ENCODE measurements at places on chromosomes 5 and 9.

- no peak for DNase-seq
These were observed 30.9 kb downstream of the YIPF5 start for GRCh38 chr5:144139586-144139985.

DNA sequence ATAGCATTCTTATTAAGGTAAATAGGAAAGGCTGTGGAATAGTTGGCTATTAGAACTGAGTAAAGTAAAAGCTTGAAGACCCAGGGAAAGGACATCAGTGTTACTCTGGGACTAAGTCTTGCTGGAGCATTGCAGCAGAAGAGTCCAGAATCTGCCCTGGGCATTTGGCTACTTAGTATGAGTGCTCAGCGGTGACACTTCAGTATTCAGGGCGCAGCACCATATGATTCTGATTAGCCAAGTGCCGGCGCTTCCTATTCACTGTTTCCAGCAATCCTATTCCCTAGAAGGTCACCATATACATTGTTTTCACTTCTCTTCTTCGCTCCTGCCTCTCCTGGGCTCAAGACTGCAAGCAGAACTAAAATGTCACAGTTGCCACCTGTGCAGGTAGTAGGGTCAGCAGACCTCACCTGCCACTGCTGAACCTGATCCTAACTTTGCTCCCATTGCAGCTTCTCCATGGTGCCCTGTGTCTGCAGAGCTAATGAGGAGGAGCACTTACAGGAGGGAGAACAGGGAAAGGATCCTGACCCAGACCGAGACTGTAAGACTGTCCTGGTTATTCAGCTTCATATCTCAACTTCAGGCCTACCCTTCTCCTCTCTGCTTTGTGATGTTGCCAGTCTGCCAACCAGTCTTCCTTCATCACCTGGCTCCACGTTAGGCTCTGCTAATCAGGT lies 313.6 kb upstream of the PIK3R1 start:
- no peak for DNase-seq

DNA sequence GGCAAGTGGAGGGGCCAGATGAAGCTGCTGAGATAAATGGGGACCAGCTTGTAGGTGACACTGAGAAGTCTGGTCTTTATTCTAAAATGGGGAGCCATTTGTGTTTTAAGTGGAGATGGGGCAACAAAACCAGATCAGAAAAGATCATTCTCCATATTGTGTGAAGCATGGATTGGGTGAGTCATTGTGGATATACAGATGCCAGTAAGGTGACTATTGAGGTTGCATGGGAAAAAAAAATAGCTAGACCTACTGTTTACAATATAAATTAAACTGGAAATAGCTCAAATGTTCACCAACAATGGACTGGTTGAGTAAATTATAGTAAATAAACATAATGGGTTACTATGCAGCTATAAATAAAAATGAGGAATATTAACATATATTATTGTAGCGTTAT lies 5.4 kb upstream of the MAP1B start:
- DNase-seq = no peak

DNA sequence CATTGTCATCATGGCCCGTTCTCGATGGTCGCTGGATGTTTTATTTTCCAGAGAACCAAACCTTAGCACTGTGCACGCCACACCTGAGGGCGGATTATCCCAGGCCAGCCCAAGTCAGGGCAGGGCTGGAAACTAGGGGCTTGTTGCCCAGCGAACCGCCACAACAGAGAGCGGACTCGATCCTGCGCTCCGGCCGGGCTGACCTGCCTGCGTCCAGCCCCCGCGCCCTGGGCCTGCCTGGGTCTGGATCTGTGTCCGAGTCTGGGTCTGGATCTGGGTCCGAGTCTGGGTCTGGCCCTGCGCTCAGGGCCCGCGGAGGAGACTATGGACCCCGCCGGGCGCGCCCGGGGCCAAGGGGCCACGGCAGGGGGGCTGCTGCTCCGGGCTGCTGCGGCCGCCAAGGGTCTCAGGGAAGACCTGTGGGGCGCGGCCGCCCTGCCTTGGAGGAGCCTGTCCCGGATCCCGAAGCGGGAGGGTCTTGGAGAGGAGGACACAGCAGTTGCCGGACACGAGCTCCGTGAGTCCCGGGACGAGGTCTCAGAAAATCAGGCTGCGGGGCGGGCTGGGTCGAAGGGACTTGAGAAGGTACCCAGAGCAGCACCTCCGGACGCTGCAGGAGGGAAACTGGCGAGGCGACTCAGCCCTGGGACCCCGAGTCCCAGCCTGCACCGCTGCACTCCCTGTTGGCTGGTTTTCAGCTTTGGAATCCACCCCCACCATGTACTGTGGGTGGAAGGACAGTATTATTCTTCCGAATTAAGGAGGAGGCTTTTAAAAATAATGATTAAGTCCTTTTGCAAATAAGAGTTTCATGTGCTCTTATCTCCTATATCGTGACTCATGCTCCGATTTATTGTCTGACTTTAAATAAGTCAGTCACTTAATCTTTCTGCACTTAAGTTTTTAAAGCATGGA lies at the start of gene ANKDD1B:
Gene ANKDD1B (plus strand): TSS at position 143 of the 915 bp plus-strand sequence. CDS start 182 bp downstream, at position 325.
- no peak for DNase-seq

- no peak for DNase-seq
These were observed 255.8 kb downstream of the PRDM9 start for GRCh38 chr5:23763170-23763569.

DNA sequence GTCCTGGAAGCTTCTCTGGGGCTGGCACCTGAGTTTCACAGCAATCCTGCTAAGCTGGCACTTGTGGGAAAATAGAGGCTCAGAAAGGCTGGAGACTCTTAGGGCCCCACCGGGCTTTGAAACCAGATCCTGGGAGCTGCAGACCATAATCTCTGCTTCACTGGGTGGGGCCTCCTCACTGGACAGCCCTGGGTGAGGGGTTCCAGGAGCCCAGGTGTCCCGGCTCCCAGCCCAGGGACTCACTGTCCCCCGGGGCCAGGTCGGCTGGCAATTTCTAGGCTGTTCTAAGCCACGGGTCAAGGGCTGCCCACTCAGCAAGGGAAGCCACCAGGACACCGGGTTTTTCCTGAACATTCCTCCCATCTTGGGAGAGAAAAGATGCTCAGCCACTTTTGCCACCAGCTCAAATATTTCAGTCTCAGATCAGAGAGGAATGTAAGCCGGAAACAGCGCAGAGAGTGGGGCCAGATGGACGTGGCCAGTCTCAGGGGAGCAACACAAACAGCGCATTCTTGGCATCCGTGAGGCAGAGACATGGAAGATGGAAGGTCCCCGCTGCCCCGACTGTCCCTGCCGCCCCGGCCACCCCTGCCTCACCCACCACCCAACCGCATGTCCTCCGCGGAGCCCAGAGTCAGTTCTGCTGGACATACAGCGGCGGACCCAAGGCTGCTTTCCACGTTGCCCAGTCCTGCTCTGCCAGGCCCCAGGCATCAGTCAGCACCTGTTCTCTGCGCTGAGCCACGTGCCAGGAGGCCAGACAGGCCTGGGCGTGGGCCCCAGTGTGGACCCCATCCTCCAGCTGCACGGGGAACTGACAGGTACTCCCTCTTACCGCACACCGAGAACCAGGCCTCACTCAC lies 72.6 kb downstream of the VAV2 start:
- DNase-seq = no peak

DNA sequence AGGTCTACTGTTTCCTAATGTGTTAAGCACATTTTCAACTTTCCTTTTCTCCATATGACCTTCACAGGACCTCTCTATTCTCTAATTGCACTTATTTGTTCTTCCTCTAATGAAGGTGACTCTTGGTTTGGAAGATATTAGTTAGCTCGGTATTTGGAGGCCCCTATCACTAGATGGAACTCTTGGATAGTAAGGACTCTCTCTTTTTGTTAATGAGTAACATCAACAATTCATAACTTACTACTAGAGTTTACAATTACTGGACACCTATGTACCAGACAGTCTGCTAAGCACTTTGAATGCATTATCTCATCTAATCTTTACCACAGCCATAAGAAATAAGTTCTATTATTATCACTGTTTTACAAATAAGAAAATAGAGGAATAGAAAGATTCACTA lies 23.4 kb upstream of the PAM start:
- no peak for DNase-seq

DNA sequence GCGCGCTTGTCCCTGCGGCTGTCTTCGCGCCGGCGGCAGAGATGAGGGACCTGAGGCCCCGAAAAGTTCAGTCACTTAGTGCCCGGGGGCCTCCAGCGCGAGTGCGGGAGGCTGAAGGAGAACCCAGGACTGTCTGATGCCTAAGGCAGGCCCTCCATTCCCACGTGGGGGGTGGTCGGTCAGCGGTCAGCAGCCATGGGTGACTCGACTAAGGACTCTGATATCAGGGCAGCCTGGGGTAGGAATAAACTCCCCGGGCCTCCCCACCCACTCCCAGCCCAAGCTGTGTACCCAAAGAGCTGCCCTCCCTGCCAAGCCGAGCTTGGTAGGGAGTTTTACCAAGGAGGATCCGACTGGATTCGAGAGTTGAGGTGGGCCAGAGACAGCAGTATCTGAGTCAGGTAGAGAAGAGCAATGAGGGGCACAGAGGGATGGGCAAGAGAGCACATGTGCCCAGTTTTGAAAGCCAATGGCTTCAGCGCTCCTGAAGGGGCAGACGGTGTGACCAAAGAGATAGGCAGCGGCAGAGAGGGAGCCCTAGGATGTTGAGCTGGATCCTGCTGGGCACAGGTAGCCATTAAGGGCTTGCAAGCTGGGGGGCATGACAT lies 787 bp downstream of the FGFR4 start:
- DNase-seq = no peak

DNA sequence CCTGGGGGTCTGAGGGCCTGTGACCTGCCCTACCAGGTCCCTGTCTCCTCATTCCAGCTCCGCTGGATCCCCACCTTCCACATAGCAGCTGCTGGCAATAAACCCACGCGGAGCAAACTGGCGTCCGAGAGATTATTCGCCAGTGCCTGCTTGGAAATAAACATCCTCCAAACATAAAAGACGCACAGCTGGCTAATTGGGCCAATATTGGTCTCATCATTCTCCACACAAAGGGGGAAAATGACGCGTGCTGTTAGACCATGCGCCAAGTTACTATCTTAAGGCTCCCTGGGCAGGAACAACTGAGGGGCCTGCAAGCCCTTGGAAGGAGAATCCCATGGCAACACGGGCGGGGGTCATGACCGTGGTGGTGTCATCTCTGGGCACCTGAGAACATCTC lies 73.3 kb upstream of the SARDH start:
- DNase-seq = no peak

DNA sequence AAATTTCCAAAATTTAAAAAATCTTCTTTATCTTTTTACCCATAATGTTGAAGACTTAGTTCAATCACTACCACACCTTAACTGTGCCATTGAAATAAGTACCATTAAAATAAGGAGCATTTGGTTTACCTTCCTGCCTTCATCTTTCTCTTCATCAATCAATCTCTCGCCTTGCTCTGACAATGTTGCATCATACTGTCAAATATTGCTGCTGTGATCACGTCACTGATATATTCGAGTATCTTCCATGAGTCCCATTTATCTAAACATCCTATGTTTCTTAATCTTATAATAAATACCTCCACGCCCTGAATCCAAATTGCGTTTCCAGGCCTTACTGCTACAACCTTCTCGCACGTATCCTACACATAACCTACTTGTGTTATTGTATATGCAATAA lies 155.2 kb upstream of the ACOT12 start:
- DNase-seq = no peak

- no peak for DNase-seq
These were observed 79.4 kb downstream of the SFXN1 start for GRCh38 chr5:175557778-175558177.

DNA sequence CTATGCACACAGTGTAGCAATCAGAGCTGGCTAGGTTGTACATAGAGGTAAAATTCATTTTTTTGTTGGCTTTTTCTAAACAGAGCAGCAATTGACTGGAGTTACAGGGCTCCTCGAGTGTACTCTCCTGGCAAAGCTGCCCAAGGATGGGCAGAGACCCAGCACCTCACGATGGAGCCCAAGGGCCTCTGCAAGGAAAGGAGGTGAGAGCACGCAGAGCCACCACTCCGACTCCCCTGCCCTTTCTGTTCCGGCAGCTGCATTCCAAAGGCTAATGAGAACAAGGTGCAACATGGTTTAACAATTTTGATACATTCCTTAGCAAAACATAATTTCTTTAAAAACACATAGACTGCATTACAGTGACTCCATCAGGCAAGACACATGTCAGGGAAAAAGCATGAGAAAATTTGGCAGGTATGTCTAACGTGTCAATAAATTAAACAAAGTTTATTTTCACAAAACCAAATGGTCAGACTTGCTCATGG lies 47.5 kb downstream of the SAXO1 start:
- DNase-seq = no peak

GRCh38 chr9:97591535-97591934 lies 41.6 kb downstream of the TSTD2 start:
- no peak for DNase-seq

DNA sequence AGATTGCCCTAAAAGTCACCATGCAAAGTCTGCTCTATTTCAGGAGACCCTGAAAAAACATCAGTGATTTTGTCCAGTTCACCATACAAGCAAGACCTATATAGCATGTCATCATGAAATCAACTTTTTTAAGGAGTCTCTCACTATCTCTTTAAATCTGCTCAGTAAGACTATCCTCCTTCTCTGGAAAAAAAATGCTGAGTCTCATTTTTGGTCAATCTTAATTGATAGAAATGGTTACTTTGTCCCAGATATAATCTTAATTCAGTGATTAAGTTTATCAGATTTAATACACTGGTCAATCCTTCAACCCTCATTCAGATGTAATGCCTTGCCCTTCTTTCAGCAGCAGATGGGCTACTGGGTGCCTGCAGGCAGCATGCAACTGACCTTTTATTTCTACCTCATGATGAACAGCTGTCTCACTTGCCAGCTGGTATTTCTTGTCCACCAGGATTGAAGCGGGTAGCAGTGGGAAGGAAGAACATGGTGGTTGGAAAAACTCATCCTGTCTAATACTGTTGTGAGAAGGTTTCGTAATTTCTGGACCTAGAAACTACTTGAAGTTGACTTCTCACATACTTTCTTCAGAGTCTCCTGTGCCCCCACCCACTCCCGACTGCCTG lies 375.3 kb downstream of the DNAH5 start:
- DNase-seq = no peak

DNA sequence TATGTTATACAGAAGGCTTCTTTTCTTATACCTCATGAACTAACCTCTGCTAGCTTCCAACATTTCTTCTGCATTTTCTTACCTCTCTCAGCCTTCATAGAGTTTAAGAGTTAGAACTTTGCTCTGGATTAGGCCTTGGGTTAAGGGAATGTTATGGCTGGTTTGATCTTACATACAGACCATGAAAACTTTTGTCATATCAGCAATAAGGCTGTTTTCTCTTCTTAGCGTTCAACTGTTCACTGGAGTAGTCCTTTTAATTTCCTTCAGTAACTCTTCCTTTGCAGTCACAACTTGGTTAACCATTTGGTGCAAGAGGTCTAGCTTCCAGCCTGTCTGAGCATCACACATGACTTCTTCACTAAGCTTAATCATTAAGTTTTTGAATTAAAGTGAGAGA lies 329.0 kb upstream of the CCNG1 start:
- DNase-seq = no peak

GRCh38 chr5:110054240-110054639 lies 364.5 kb downstream of the MAN2A1 start:
- DNase-seq = peak; percentile 70

DNA sequence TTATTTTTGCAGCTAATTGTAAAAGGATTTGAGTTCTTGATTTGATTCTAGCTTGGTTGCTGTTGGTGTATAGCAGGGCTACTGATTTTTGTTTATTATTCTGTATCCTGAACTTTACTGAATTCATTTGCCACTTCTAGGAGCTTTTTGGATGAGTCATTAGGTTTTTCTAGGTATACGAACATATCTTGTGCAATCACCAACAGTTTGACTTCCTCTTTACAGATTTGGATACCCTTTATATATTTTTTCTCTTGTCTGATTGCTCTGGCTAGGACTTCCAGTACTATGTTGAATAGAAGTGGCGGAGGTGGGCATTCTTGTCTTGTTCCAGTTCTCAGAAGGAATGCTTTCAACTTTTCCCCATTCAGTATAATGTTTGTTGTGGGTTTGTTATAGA lies 210.8 kb downstream of the FGF10 start:
- DNase-seq = no peak

Data from urothelium cell line (cell line).